ENCODE measurements at places on chromosomes 11 and 22. TPM values are rescaled to one million over a fixed set of nuclear protein-coding genes. Genes with fewer than 3 reads are reported as not detected.
A peak's percentile ranks its signal among the peaks of the same experiment; 100 is the strongest.

- H3K4me3 ChIP-seq = no peak overlapping the region
- H3K27ac ChIP-seq = no peak overlapping the region
- H3K36me3 ChIP-seq = no peaks in the 10 kb centered on the region
- H3K27me3 ChIP-seq = no peaks in the 10 kb centered on the region
- peaks cover 13% of the 10 kb centered on the region for H3K4me1 ChIP-seq
Observed at GRCh38 chr11:78190374-78190773, 1.7 kb downstream of the USP35 start.

- no peaks in the 10 kb centered on the region for H3K36me3 ChIP-seq
- no peaks in the 10 kb centered on the region for H3K27me3 ChIP-seq
- H3K27ac ChIP-seq = no peak overlapping the region
- H3K4me3 ChIP-seq = no peak overlapping the region
- DNase-seq = no peak
Observed at GRCh38 chr22:27533105-27533745, 268.3 kb downstream of the MN1 start.

- no peaks in the 10 kb centered on the region for H3K27me3 ChIP-seq
- peaks cover 35% of the 10 kb centered on the region for H3K4me1 ChIP-seq
- H3K27ac ChIP-seq = peak overlapping the region; percentile 50
- peaks cover 39% of the 10 kb centered on the region for H3K36me3 ChIP-seq
- H3K4me3 ChIP-seq = no peak overlapping the region
Observed at GRCh38 chr22:38715176-38715764, 9.5 kb downstream of the GTPBP1 start.

DNA sequence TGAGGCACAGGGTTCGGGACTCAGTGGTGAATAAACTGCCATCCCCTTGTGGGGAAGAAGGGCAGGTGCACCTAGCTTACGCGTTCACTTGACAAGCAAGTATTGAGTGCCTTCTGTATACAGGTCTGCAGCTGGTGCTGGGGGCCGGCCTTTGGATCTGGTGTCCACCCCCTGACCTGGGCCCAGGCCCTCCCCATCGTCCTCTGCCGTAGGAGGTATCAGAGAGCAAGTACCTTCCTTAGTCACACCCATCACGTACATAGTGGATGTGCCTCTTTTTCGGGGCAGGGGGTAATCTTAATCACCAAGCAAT lies 53.3 kb downstream of the SMIM38 start:
- no peak overlapping the region for H3K27ac ChIP-seq
- no peaks in the 10 kb centered on the region for H3K27me3 ChIP-seq
- H3K4me3 ChIP-seq = no peak overlapping the region
- H3K36me3 ChIP-seq = no peaks in the 10 kb centered on the region

DNA sequence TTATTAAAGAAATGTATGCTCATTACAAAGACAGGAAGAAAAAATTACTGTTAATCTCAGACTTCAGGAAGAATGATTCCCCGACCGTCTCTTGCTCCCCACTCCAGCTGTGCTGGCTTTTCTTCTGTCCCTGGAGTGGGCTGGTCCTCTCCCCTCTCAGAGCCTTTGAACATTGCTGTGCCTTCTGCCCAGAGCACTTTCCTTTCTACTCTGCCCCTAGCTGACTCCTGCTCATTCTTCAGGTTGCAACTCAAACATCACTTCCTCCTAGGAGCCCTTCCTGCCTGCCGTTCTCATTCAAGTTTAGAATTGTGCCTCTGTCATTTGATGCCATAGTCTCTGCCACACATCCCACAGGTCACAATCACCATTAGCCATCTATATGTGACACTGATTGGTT lies 329.5 kb downstream of the MIAT start:
- H3K4me1 ChIP-seq = peaks cover 28% of the 10 kb centered on the region
- H3K4me3 ChIP-seq = no peak overlapping the region
- DNase-seq = peak; percentile 72
- H3K27ac ChIP-seq = peak overlapping the region; percentile 73
- no peaks in the 10 kb centered on the region for H3K36me3 ChIP-seq

- no peak for DNase-seq
- H3K4me1 ChIP-seq = no peaks in the 10 kb centered on the region
- peaks cover 11% of the 10 kb centered on the region for H3K36me3 ChIP-seq
- H3K27me3 ChIP-seq = no peaks in the 10 kb centered on the region
- no peak overlapping the region for H3K27ac ChIP-seq
- no peak overlapping the region for H3K4me3 ChIP-seq
Observed at GRCh38 chr11:11961399-11962028, 46.9 kb downstream of the DKK3 start.

DNA sequence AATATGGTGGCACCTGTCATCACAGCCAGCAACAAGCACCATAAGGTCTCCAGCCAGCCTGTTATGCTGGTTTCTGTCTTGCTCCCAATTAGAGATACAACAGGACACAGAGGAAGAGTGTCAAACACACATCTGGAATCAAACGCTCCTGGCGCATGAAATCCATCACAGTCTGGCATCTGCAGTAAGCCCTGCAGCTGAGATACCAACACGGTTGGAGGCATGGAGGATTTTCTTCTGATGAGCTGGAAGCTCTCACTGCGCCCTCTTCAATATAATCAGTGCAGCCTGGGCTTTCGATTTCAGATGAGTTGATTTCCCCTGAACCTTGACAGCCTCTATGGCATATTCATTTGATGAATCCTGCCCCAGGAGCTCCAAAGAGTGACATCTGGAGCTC lies 27.8 kb upstream of the CARS1 start:
- H3K36me3 ChIP-seq = no peaks in the 10 kb centered on the region
- no peaks in the 10 kb centered on the region for H3K4me1 ChIP-seq
- H3K27me3 ChIP-seq = no peaks in the 10 kb centered on the region
- H3K4me3 ChIP-seq = no peak overlapping the region
- DNase-seq = no peak

GRCh38 chr22:29848111-29848510 lies 10.0 kb upstream of the ASCC2 start:
- no peaks in the 10 kb centered on the region for H3K36me3 ChIP-seq
- no peak overlapping the region for H3K4me3 ChIP-seq
- H3K27ac ChIP-seq = no peak overlapping the region
- no peaks in the 10 kb centered on the region for H3K27me3 ChIP-seq
- H3K4me1 ChIP-seq = no peaks in the 10 kb centered on the region

DNA sequence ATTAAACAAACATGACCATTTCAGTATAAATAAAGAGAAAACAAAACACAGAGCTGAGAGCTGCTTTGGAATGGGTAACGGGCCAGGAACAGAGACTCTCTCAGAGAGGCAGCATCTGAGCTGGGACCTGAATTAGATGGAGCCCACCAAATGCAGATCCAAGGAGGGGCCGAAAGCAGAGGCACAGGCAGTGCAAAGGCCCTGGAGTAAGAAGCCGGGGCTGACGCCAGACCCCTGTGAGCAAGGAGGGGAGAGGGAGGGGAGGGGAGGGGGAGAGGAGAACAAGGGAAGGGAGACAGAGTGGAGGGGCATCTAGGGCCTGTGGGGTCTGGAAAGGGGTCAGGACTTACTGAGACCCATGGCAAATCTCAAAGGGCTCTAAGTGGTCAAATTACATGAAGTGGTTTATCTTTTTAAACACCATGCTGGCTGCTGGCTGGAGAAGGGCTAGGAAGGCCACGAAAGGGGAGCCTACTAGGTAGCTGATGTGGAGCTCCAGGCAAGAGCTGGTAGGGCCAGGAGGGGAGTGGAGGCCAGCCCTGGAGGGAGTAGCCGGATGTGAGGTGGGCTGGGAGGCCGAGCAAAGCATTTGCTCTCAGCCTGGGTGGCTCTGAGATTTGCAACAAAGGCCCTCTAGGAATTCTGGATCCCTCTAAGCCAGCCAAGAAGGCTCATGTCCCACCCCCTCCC lies 3.2 kb downstream of the OSBPL5 start:
- peaks cover 17% of the 10 kb centered on the region for H3K4me1 ChIP-seq
- no peak overlapping the region for H3K4me3 ChIP-seq
- H3K27ac ChIP-seq = no peak overlapping the region
- no peaks in the 10 kb centered on the region for H3K27me3 ChIP-seq

- no peak for DNase-seq
- H3K4me1 ChIP-seq = peaks cover 76% of the 10 kb centered on the region
- H3K27me3 ChIP-seq = no peaks in the 10 kb centered on the region
- no peak overlapping the region for H3K27ac ChIP-seq
- peak overlapping the region; percentile 63 for H3K4me3 ChIP-seq
Observed at GRCh38 chr11:63766531-63767235, 1.9 kb downstream of the ZFTA start.

- no peak overlapping the region for H3K4me3 ChIP-seq
- no peak for DNase-seq
- H3K4me1 ChIP-seq = no peaks in the 10 kb centered on the region
- H3K36me3 ChIP-seq = no peaks in the 10 kb centered on the region
- H3K27me3 ChIP-seq = no peaks in the 10 kb centered on the region
- no peak overlapping the region for H3K27ac ChIP-seq
Observed at GRCh38 chr11:63501236-63501635, 4.6 kb upstream of the LGALS12 start.

DNA sequence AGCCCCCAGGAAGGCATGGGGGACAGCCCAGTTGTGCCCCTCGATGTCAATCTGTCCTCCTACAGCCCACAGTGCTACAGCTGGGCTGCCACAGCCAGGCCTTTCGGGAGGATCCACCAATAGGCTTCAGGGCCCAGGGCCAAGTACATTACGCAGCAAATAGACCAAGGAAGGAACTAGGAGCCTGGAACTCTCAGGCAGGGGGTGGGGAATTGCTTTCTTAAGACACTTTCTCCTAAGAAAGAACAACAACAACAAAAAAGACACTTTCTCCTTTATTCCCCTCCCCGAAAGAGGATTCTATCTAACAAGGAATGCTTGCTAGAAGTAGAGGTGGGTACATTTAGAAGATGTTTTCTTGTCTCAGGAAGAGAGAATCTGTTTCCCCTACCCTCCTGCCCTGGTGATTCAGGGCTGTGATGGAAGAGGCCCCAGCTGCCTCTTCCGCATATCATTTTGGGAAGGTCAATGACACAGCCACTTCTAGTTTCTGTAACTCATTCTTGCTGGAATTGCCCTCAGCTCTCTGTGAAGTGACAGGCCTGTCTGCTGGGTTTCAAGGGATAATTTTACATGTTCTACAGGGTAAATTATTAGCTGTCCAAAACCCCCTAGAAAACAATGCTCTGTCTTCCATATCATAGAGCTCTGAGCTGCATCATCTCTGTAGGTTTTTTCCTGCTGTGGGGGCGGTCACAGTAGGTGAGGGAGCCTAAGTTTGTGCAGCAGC lies 6.0 kb upstream of the MALAT1 start:
- DNase-seq = peak; percentile 94
- H3K36me3 ChIP-seq = no peaks in the 10 kb centered on the region
- H3K27ac ChIP-seq = peak overlapping the region; percentile 90
- H3K27me3 ChIP-seq = no peaks in the 10 kb centered on the region

- no peak for DNase-seq
- no peaks in the 10 kb centered on the region for H3K27me3 ChIP-seq
- no peak overlapping the region for H3K27ac ChIP-seq
- no peaks in the 10 kb centered on the region for H3K36me3 ChIP-seq
- H3K4me3 ChIP-seq = no peak overlapping the region
Observed at GRCh38 chr11:75720639-75721038, 3.0 kb downstream of the MOGAT2 start.

DNA sequence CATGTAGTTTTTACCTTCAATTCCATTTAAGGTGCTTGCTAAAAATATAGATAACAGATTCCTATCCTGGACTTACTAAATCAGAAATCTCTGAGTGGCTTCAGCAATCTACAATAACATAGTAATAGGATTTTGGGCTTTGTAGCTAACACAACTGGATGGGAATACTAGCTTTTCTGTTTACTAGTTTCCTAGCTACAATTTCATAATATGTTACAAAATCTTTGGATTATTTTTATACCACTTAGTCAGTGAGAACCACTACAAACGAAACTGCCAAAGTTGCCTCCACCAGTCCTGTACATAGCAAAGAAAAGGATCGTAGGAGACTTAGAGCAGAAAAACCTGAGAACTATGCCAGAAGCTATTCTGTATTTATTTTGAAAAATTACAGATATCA lies 87.7 kb upstream of the ANO3 start:
- H3K36me3 ChIP-seq = no peaks in the 10 kb centered on the region
- H3K4me3 ChIP-seq = no peak overlapping the region
- H3K27me3 ChIP-seq = no peaks in the 10 kb centered on the region
- no peak overlapping the region for H3K27ac ChIP-seq
- no peaks in the 10 kb centered on the region for H3K4me1 ChIP-seq

DNA sequence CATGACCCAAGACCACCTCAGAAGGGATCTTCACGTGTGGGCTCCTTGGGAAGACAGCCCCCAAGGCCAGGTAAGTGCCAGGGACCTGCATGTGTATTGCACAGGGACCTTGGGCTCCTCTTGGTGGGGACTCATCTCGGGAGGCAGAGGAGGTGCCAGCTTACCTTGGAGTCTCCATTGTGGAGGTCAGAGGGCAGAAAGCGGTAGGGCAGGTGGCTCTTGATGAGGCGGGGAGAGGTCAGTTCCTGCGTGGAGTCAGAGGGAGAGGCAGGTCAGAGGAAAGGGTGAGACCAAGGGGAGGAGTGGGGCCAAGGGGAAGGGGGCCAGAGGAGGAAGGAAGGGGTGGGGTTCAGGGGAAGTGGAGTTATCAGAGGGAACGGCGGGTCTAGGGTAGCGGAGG lies 22.5 kb downstream of the SULT4A1 start:
- H3K27me3 ChIP-seq = no peaks in the 10 kb centered on the region
- no peaks in the 10 kb centered on the region for H3K36me3 ChIP-seq
- H3K27ac ChIP-seq = no peak overlapping the region

The DGAT2 gene
- 4.1 TPM for total RNA-seq

The SHISAL1 gene
- 2.5 TPM for total RNA-seq

The NRGN gene
- total RNA-seq = 43.8 TPM

All from A673 (cell line).